Stimulated activated CD4-positive, alpha-beta T cell treated with anti-CD3 and anti-CD28 coated beads, TNF-alpha, amount 100 ng/mL, for 24 hours (primary cell): ENCODE measurements at places on chromosomes 2 and 18.

DNA sequence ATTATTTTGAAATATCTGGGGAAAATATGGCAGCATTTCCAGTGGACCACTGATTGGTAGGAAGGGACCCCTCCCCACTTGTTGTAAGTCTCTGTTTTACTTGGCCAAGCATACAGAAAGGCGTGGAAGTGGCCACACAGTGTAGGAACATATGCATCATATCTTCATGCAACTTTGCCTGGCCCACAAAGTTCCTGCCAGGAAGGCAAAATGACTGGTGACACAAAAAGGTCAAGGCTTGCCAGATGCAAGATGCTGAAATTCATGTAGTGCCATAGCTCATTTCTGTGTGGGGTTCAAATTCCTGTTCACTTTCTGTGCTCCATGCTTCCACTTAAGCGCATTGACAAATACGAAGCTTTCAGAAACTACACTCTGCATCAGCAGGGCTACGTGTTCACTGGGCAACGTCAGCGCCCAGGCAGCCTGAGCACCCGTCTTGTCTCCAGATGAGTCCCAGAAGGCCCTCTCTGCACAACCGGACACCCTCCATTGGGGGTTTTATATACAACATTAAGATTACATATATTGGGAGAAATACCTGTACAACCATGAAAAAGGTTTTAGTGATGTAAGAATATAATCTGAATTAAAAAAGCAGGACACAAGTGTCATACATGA lies 3.6 kb downstream of the DYNC2LI1 start:
- DNase-seq = no peak

DNA sequence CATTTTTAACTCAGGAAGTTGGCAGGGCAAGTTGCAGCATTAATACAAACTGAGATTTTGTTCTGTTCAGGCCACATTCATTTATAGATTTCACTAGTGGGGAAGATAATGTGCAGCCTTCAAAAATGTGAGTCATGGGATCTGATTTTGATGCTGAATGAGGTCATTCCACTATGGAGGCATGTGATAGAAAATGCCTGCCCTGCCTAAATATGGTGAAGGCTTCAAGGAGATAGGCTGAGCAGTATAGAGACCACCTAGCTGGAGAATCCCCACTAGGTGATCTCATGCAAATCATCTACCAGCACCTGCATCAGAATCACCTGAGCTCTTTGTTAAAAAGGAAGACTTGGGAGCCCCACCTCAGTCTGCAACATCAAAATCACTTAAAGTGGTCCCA lies 43.7 kb downstream of the PAX3 start:
- DNase-seq = no peak

GRCh38 chr2:128983094-128983493 lies 664.4 kb upstream of the HS6ST1 start:
- DNase-seq = no peak

- no peak for DNase-seq
Observed at GRCh38 chr2:36253086-36253485, 102.5 kb upstream of the CRIM1 start.

- DNase-seq = no peak
Observed at GRCh38 chr2:188693111-188693510, 281.1 kb upstream of the COL3A1 start.

DNA sequence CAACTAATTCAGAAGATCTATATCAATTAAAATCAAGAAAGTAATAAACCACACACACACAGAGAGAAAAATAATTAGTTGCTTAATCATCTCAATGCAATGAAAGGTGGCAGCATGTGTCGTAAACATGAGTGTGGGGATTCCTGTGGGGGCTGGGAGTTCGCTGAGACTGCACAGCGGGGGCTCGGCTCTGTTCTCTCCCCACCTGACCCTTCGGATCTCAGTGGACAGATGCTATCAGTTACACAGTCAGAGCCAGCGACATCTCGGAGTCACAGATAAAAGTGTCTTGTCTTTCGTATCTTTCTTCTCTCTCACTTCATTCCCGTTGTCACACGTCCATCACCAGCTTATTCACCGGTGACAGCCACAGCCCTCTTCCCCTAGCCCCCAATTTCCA lies 37.1 kb downstream of the COLEC12 start:
- DNase-seq = no peak

DNA sequence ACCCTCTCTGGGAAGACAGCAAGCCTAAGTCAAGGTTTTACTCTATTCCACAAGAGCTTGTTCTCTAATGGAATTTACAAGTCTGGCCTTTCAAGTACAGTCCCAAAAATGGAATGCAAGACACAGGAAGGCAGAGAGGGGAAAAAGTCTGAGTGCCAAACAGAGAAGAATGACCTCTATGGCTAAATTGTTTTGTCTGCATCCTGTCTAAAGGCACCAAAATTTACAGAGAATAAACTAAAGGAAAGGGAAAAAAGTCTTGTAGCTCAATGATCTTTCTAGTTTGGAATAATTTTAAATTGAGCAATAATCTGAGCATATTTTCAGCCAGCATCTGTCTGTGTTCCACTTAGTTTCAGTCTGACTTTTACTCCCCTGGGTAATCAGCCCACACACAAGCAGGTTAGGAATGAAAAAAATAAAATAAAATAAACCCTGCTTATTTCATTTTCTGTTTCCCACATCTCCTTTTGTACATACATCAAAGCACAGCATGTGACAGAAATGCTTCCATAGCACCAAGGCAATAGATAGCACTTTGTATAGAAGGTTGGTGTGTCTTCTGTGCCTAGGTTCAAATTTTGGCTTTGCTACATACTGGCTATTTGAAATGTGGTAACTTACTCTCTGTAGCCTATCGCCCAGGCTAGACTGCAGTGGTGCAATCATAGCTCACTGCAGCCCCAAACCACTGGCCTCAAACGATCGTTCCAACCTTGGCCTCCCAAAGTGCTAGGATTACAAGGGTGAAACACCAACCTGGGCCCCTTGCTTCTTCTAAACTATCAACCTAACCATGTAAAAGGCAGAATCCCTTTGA lies 105.1 kb downstream of the SLC8A1 start:
- DNase-seq = no peak
